ENCODE measurements at places on chromosomes 4 and X. TPM values are rescaled to one million over a fixed set of nuclear protein-coding genes. Genes with fewer than 3 reads are reported as not detected.

PHOX2B gene
- 2.0 TPM for total RNA-seq

TLR7 gene
- total RNA-seq, result not detected

DNA sequence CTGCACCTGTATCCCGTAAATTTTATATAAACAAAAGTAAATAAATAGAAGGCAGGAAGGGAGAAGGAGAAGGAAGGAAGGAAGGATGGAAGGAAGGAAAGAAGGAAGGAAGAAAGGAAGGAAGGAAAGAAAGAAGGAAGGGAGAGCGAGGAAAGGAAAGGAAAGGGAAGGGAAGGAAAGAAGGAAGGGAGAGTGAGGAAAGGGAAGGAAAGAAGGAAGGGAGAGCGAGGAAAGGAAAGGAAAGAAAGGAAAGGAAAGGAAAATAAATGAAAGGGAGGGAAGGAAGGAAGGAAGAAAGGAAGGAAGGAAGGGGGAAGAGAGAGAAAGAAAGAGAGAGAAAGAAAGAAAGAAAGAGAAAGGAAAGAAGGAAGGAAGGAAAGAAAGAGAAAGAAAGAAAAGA is 43.0 kb upstream of the FRG1 start:
- no peaks in the 10 kb centered on the region for H3K4me1 ChIP-seq
- H3K27me3 ChIP-seq, result no peaks in the 10 kb centered on the region
- H3K4me3 ChIP-seq, result no peak overlapping the region
- no peak overlapping the region for H3K27ac ChIP-seq
- no peaks in the 10 kb centered on the region for H3K36me3 ChIP-seq

- H3K27me3 ChIP-seq, result no peaks in the 10 kb centered on the region
- no peaks in the 10 kb centered on the region for H3K4me1 ChIP-seq
- no peaks in the 10 kb centered on the region for H3K36me3 ChIP-seq
Measured at GRCh38 chrX:14884714-14885113, 11.5 kb downstream of the MOSPD2 start.

DNA sequence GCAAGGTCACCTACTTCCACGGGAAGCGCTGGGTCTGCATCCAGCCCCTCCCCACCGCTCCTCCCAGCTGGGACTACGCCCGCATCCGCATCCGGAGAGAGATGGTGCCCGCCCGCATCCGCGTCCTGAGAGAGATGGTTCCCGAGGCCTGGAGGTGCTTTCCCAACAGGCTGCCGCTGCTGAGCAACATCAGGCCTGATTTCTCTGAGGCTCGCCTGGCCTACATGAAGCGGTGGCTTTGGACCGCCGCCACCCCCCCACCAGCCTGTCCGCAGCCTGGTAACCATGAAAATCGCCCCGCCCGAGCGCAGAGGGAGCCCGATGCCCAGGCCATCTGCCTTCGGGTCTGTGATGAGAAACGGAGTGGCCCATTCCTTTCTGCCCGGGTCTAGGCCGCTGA is 18.1 kb downstream of the CLTRN start:
- no peaks in the 10 kb centered on the region for H3K4me1 ChIP-seq
- no peak overlapping the region for H3K27ac ChIP-seq
- H3K36me3 ChIP-seq, result no peaks in the 10 kb centered on the region
- H3K27me3 ChIP-seq, result no peaks in the 10 kb centered on the region

GRCh38 chr4:99159699-99160098 is 15.6 kb upstream of the ADH4 start:
- no peaks in the 10 kb centered on the region for H3K27me3 ChIP-seq
- H3K36me3 ChIP-seq, result no peaks in the 10 kb centered on the region
- no peak overlapping the region for H3K4me3 ChIP-seq
- H3K27ac ChIP-seq, result no peak overlapping the region

DNA sequence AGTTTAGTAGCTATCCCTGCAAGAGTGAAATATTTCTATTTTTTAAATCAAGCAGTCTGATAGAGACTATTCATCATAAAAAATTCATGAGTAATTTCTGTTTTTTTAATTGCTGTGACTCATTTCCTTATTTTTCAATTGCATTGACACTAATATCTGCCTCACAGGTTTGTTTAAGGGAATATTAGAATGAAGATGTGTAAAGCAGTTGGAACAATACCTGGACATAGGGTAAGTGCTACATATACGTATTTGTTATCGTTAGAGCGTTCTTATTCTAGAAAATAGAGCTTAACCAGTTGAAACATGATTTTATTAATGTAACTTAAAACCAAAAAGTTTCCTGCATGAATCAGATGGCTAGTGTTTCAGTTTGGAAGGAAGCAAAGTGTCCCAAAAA is 2211.3 kb downstream of the PCDH7 start:
- H3K27ac ChIP-seq, result no peak overlapping the region
- no peaks in the 10 kb centered on the region for H3K4me1 ChIP-seq
- DNase-seq, result no peak
- no peaks in the 10 kb centered on the region for H3K36me3 ChIP-seq
- H3K4me3 ChIP-seq, result no peak overlapping the region
- no peaks in the 10 kb centered on the region for H3K27me3 ChIP-seq

All from stomach (tissue), 19 donors.